ENCODE measurements at places on chromosomes 13 and 19.

- DNase-seq = no peak
These were observed 43.9 kb upstream of the CSNK1A1L start for GRCh38 chr13:37149380-37149779.

DNA sequence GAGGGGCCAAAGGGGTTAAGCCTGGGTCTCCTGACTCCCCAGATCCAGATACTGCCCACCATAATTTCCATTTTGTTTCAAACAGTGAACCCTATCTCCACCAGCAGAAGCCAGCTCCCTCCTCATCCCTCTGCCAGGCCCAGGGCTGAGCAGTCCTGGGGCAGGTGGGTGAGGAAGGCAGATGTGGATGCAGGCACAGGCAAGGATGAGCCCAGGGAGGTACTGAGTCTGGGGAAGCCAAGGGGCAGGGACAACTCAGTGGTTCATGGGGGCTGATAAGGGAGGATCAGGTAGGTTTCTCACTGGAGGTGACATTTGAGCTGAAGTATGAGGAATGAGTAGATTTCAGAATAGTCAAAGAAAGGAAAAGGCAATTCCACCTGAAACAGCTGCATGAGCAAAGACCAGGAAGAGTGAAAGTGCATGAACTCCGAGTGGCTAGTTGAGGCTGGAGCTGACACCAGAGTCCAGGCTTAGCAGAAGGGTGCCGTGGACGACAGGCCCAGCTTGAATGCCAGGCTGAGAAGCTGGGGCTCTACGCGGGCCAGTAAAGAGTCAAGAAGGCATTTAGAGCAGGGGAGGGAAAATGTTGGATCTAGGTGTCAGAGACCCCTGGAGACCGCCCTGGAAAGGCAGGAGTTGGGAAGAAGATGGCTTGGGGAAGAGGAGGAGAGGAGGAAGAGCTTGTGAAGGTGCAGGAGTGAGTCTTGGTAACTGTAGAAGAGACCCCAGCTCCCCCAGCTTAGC is 10.3 kb downstream of the CIC start:
- DNase-seq = no peak

DNA sequence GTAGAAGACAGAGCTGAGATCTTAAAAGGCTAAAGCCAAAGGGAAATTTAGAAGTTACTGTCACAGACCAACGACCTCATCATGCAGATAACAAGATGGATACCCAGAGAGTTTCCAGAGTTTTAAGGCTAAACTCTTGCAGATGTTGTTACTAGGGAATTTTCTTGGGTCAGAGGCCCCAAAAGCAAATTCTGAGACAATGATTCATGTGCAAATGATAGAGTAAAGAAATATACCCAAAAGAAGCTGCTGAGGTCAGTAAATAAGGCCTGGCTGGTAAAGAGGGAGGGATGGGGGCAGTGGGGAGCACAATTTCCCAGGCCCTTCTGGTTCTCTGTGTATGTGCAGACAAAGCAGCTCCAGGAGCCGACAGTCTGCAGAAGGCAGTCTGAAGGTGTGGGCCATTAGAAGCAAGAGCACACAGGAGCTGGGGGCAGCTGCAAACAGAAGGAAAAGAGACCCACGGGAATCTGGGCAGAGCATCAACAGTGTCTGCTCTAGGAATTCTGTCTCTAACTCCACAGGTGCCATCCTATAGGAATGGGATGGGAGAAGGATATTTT is 330.8 kb downstream of the TBC1D4 start:
- DNase-seq = no peak

DNA sequence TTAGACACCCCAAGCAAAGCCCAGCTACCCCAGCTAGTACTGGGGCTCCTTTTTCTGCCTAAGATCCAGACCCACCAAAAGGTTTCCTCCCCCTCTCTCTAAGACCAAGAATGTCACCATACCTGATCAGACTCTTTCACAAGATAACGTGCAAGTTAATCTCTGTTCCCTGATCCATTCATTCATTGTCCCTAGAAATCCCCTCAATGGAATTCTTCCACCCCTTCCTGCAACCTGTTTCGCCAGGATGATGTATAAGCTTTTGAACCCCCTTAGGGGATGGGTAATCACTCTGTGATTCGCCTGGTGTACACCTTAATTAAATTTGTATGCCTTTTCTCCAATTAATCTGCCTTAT is 17.3 kb upstream of the CLN5 start:
- DNase-seq = no peak

DNA sequence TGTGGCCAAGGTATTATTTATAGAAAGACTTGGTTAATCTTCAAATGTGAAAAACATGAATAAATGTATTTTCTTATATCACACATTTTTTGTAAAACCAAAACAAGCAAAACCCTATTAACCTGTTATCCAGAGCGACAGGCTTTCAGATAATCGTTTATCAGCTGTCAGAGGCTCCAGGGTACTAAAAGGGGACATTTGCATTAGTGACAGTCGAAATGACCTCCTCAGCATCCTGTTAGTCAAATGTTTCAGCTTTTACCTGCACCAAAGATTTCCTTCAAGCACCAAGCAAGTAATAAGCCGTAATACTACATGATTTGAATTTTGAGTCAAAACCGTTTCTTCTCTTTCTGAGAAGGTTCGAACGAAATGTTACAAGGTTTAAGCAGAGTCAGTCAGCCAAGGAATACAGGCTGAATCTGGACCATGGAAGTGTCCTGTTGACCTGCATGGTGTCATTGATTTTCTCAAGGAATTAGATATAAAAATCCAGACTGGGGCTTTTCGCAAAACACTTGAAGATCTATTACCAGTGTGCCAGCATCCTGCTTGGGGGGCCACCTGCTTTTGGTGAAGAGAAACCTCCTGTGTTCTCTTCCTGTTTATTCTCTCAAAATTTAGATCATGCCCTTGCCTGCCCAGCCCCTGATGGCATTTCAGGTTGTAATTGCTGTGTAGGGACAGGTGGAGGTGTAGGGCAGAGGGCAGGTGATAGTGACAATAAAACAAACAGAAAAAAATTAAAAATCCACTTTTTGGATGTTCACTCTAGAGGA is 11.3 kb upstream of the RFC3 start:
- no peak for DNase-seq

Measured in stimulated activated naive CD8-positive, alpha-beta T cell treated with anti-CD3 and anti-CD28 coated beads, Interleukin-15, amount 100 ng/mL, for 72 hours (primary cell).